ENCODE measurements at places on chromosomes 1 and 21. TPM values are rescaled to one million over a fixed set of nuclear protein-coding genes. Genes with fewer than 3 reads are reported as not detected.

Gene KRTAP21-2
- total RNA-seq = not detected

Gene IKBKE
- total RNA-seq = 19.0 TPM

Gene SMIM1
- not detected for total RNA-seq

Gene GBP7
- total RNA-seq = not detected

Gene SPAG17
- not detected for total RNA-seq

Gene GREM2
- total RNA-seq = not detected

Gene AZIN2
- total RNA-seq = 1.9 TPM

Gene GPR52
- total RNA-seq = 0.61 TPM

Gene RBM11
- 0.91 TPM for total RNA-seq

Gene TNNI3K
- 0.32 TPM for total RNA-seq

Gene HENMT1
- total RNA-seq = 2.6 TPM

Gene TCP10L
- not detected for total RNA-seq

Gene CRP
- total RNA-seq = 0.32 TPM

Gene LYPD8
- total RNA-seq = not detected

Gene EIF3I
- total RNA-seq = 395 TPM

Gene OR2G6
- not detected for total RNA-seq

Gene LIN28A
- not detected for total RNA-seq

Gene TAS1R3
- under 0.01 TPM for total RNA-seq

Gene CHODL
- total RNA-seq = not detected

Gene LAMB3
- 3.8 TPM for total RNA-seq

Gene CEP350
- total RNA-seq = 41.6 TPM

Gene CLIC6
- not detected for total RNA-seq

Gene PLD5
- total RNA-seq = not detected

Gene THEMIS2
- 19.0 TPM for total RNA-seq

Gene LAPTM5
- 9.7 TPM for total RNA-seq

Gene ERG
- 44.8 TPM for total RNA-seq

Gene KANK4
- not detected for total RNA-seq

All from epithelial cell of umbilical artery (primary cell).